Foreskin fibroblast (primary cell): ENCODE measurements at places on chromosomes 13 and 19.
A peak's percentile ranks its signal among the peaks of the same experiment; 100 is the strongest.

DNA sequence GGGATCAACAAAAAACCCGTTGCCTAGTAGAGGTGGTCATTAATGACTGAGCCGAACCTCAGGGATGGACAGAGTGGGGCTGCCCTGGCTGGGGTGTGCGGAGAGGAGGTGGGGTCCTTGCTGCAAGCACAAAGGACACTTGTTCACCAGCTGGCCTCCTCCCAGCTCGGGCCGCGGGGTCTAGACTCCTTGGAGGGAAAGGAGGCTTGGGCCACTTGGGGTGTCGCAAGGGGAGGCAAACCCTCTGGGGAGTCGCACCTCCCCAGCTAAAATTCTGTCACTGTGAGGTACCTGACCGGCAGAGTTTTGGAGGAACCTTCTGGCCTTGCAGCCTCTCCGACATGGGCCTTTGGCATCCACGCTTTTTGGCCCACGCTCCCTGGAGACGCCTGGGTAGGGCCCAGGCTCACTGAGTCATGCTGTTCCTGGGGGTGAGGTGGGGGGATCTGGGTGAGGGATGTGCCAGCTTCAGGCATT, 8.2 kb downstream of the KLHL26 start:
- no peak for DNase-seq

DNA sequence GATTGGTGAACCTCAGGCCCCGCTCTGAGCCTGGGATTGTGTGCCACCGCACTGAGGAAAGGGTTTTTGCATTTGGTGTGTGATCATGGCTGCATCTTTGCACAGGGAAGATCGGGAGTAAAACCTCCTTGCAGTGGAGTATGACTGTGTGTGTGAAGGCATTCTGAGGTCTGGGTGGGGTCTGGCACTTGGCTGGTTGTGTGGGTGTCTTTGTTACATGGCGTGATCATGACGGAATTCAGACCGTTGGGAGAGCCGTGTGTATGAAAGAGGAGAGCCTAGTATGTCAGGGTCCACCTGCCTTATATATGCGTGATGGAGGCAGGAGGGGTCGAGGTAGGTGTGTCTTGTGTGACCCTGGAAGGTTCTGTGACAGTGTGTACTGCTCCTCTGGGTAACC, 740 bp upstream of the BEST2 start:
- no peak for DNase-seq

GRCh38 chr19:18515959-18516358, 5.9 kb downstream of the ELL start:
- DNase-seq, result no peak

- DNase-seq, result no peak
These were observed 1.2 kb downstream of the SLC7A9 start for GRCh38 chr19:32868206-32868950.

DNA sequence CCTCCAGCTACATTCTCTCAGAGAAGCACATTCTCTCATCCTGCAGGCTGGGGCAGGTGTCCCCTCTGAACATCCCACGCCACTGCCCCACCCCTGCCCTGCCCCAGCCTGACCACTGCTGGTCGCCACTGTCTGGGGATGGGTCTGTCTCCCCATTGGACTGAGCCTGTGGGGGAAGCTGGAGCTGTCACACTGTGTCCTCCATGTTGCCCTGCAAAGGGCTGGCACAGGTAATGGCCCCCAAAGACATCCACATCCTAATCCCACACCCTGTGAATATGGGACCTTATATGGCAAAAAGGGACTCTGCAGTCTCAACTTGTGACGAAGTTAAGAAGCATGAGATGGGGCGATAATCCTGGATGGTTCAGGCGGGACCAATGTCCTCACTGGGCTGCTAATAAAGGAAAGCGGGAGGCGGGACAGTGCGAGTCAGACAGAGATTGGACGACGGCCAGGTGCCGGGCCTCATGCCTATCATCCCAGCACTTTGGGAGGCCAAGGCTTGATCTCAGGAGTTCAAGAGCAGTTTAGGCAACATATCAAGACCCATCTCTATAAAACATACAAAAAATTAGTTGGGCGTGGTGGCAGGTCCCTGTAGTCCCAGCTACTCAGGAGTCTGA, 9.1 kb downstream of the AP2S1 start:
- peak; percentile 54 for DNase-seq

DNA sequence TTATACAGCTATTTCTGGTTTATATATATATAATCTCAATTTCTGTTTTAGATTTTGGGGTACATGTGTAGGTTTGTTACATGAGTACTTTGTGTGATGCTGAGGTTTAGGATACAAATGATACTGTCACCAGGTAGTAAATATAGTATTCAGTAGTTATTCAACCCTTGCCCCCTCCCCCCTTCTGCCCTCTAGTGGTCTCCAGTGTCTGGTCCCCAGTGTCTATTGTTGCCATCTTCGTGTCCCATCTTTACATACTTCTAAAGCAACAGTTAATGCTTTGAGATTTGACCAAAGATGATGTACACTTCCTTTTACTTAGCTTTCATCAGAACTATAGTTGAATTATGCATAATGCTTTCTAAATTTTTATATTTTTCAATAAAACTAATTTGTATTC, 1623.4 kb upstream of the PRR20A start:
- DNase-seq, result no peak

DNA sequence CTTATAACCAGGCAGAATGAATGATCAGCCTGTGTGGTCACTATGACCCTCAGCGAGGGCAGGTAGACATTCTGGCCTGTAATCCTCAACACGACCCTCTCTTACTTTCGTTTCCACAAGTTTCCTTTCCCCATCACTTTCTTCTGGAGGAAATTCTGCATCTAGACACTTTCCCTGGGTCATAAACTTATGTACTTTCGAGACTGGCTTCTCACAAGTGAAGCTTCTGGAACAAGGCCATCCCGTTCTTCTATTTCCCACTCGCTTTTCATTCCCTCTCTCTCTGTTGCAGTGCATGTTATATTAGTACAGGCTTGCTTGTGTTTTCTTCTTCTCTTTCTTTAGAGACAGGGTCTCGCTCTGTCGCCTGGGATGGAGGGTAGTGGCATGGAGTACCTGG, 23.1 kb upstream of the KL start:
- DNase-seq, result no peak

GRCh38 chr13:34779171-34779570, 162.9 kb upstream of the NBEA start:
- DNase-seq, result no peak

- DNase-seq, result no peak
These were observed 9.8 kb downstream of the PNMA8A start for GRCh38 chr19:46461537-46461936.

GRCh38 chr19:1865172-1866010, 2.0 kb upstream of the KLF16 start:
- no peak for DNase-seq

GRCh38 chr13:48533961-48534600, 1.2 kb upstream of the RCBTB2 start:
- no peak for DNase-seq

- no peak for DNase-seq
These were observed 2.5 kb upstream of the NR2C2AP start for GRCh38 chr19:19205416-19206410.

DNA sequence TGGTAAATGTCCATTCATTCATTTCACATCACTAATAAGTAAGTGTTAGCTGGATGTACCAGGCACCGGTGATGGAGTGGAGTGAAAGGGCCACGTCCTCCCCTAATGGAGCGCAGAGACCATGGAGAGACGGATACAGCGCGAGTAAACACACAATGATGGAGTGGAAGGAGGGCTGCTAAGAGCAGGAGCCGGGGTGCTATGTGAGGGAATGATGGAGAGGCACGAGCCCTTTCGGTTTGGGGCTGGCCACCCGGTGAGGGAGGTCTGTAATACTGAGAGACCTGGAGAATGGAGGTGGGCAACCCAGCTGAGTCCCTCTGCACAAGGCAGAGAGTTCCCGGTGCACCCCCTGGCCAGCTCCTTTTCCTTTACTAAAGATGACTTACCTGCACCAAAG, 53.7 kb downstream of the PEPD start:
- DNase-seq, result no peak

DNA sequence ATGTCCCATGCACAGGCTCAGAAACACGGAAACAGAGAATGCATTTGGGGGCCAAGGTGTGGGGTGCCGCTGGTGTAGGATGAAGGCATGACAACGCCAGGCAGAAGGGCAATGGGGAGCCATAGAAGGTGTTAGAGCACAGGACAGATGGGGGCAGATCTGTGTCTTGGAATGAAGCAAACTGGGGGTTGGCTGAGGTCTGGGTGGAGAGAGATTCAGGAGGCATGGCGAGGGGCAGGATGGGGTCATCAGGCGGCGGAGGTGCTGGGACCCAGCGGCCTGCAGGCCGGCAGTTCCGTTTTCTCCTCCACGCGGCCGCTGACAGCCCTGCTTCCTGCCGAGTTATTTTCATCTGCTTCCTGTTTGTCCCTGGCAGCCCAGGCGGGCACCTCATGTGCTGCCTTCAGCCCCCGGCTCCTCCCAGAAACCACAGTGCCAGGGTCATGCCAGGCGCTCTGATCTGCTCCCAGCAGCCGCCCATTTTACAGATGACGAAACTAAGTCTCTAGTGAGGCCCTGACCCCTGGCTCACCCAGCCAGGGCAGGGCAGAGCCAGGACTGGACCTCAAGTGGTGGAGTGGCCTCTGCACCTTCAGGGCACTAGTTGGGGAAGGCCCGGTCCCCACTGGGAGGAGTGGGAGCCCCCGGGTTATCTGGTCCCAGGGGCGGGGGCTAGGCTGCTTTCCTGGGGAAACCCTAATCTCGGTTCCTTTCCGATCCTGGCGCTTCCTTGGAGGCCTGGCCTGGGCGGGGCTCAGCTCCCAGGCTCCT, 2.2 kb downstream of the ARHGAP45 start:
- no peak for DNase-seq

DNA sequence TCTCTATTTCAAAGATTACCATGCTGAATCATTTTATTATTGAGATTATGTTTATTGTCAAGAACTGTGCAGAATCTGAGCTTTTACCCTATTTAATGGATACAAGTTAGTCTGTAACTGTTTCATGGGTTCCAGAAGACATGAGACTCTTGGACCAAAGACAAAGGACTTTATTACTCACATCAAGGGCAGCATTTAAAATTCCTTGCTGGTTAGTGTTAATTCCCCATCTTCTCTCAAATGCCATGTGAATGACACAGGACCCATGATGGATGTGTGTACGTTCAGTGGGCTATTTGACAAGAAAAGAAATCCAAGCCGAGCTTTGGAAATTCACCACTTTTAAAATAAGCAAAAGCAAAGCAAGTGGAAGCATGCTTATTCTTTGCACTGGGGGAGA, 139.9 kb downstream of the PCDH20 start:
- no peak for DNase-seq

- DNase-seq, result no peak
These were observed 1.6 kb downstream of the KIRREL2 start for GRCh38 chr19:35858311-35858710.

GRCh38 chr19:9205501-9206113, 13.8 kb downstream of the OR7D4 start:
- peak; percentile 73 for DNase-seq

DNA sequence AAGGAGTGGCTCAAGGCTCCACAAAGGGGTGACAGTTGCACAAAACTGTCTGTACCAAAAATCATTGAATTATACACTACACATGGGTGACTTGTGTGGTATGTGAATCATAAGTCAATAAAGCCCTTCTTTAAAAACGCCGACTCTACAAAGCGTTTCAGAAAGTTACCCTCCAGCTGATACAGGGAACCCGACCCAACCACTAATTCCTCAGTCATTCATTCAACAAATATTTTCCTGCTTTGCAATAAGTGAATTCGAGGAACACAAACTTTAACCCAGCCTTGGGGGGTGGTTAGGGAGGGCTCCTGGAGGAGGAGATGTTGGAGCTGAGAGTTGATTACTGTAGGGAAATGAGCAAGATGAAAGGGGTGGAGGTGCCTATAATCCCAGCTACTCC, 32.0 kb downstream of the LTBP4 start:
- peak; percentile 80 for DNase-seq

DNA sequence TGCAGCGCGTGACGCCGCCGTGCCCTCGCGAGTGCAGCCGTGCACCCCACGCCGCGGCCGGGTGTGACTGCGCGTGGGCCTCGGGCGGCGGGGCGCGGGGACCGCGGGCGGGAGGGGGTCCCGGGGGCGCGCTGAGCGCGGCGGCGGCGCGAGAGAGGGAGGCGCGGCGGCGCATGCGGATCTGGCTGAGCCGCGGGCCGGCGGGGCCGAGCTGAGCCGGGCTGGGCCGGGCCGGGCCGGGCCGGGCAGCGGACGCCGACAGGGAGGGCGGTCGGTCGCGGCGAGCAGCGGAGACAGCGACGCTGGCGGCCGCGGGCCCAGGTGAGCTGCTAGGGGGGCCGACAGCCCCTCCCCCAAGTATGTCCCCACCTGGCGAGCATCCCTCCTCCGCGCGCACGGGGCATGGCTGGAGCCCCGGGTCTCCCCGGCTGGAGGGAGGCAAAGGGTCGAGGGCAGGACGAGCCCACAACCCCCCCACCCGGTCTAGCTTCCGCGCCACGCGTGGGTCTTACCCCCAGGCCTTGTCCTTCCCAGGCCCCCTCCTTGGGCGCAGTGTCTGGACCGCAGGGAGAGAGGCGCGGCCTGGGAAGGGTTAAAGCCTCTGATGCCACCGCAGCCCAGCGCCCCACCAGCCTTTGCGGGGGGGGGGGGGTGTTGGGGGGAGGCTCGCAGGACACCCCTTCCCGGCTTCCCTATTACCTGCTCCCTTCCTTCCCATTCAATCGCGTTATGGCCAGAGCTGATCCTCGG, at the start of gene SPTBN4:
TSS of gene SPTBN4 (plus strand) at position 17 of the 750 bp plus-strand sequence. CDS start 5,621 bp downstream, outside the sequence.
- DNase-seq, result no peak

- DNase-seq, result peak; percentile 85
These were observed 9.3 kb upstream of the RANBP3 start for GRCh38 chr19:5987077-5987818.

DNA sequence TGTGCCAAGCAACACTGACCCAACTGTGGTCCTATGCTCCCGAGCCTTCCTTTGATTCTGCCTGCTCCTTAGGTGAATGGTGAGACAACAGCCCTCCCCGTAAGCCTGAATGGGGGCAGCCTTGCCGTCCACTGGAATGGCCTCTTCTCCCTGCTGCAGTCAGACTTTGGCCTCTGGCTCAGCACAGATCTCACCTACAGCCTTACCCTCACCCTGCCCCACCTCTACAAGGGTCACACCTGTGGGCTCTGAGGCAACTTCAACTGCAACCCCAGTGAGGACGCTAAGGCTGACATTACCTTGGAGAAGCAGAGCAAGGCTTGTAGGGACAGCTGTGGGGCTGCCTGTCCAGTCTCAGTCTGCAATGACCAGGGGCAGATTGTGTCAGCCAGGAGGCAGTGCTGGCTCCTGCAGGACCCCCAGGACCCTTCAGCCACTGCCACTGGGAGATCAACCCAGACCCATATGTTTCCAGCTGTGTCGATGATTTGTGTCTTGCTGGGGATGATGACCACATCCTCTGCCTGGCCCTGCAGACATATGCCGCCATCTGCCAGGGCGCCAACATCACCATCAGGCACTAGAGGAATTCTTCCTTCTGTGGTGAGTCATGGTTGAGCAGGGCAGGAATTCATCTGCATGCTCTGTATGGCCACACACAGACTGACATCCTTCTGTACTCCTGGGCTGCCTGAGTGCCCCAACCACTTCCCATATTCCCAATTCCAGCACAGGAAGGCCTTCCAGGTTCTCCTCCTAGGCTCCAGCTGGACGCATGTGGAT, 27.3 kb upstream of the FXYD3 start:
- peak; percentile 92 for DNase-seq

GRCh38 chr19:6733338-6734095, 3.9 kb downstream of the GPR108 start:
- no peak for DNase-seq
